ENCODE measurements at places on chromosomes 7 and 10.
A peak's percentile ranks its signal among the peaks of the same experiment; 100 is the strongest.

- peak; percentile 64 for DNase-seq
These were observed 15.9 kb upstream of the AKR1E2 start for GRCh38 chr10:4810092-4810491.

DNA sequence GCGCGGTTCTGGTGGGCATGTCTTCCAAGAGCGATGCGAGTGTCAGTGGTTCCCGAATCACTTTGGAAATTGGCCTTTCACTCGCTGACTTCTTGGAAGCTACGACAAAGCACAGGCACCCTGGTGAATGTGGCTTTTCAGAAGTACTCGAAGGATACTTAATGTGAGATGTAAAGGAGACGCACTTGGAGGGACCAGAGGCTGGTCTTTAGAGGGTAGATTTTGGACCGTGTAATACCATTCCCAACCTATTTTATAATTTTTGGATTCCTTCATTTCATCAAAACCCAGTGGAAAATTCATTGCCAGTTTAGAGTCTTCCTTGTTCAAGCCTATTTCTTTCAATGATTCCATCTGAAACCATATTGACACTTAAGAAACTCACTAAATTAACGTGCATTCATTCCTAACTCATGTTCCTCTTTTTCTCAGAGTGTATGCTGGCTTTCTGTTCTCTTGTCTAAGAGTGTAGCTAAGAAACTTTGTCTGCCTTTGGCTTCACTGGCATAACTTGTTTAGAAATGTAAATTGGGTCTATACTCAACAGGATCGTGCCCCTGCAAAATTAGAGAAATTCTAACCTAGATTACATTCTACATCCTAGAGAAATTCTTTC, 645 bp upstream of the COPG2 start:
- no peak for DNase-seq

GRCh38 chr7:131945957-131946544, 389.6 kb upstream of the PODXL start:
- DNase-seq, result peak; percentile 31

DNA sequence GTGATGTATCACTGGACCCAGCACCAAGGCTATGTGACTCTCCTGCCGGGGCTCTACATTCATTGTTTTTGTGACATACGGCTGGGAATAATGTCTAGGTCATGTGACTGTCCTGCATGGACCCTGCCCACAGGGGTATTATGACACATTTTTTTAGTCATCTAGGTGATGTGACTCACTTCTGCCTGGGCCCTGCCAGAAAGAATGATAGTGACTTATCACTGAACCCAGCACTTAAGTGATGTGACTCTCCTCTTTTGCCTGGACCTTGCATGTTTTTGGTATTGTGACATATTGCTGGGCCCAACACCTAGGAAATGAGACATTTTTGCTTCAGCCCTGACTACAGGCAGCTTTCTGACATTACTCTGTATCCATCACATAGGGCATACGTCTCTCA, 51.1 kb upstream of the ZNF107 start:
- no peak for DNase-seq

GRCh38 chr10:4279655-4280054, 494.6 kb upstream of the KLF6 start:
- no peak for DNase-seq

DNA sequence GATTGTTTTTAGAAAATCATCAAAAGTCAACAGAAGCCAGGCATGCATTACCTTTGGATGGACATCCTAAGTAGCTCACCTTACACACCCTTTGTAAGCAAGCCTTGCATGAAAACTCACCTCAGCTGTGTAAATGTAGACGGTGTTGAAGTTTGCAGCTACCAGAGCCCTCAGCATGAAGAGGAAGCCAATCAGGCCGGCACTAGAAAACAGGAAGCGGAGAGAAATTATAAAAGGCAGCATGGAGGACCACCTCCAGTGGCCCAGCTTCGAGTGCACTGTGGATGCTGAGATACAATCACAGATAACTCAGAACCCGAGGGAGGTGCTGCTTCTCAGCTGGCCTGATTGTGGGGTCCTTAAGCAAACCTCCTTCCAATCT, 75.3 kb downstream of the SVOPL start:
- DNase-seq, result no peak

DNA sequence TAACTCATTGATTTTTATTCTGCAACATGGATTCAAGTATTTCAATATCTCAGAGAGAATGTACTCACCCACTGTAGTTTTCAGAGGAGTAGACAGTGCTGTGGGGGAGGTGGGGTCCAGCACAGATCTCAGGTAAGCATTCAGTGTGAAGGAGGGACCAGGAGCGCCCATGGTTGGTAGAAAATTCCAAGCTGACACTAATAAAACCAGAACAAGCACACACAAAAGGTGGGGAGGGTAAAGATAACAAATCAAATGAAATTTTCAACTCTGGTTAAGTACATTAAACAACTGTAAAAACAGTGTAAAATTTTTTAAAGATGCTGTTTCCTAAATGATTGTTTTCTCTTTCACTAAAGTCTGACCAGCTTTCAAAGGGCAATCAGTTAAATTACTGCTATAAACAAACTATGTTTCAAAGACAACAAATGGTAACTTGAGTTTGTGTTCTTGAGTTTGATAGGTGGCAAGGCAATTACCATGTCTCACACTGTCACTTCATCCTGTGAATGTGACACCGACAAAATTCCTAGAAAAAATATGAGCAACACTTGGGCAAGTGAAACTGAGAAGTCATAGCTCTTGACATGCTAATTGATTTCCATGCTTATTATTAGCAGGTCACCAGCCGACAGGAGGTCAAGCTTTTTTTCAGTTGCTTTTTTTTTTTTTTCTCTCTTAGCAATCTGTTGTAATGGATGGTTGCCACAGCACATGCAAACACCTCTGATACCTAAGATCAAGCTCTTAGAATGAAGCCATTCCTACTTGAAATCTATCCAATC, 205.8 kb upstream of the SLC26A5 start:
- DNase-seq, result no peak

DNA sequence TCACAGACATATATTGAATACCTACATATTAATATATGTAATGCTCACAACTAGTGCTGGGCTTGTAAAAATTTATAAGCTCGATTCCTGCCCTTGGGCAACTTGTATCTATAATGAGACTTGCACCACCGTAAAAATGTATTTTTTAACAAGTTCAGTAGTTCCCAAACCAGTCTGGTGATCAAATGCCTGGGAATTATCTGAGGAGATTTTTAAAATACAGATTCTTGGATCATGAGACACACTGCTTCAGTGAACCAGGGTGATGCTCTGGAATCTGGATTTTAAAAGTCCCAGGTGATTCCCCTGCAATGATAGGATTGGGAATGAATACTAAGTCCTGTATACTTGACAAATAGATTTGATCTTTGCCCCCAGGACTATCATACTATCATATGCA, 4.3 kb upstream of the MICU1 start:
- DNase-seq, result no peak

- peak; percentile 33 for DNase-seq
These were observed 975 bp downstream of the GLCCI1 start for GRCh38 chr7:7969306-7970236.

GRCh38 chr10:107502229-107502985, 337.9 kb upstream of the SORCS1 start:
- no peak for DNase-seq

GRCh38 chr10:43401627-43402026, 7.4 kb downstream of the HNRNPF start:
- DNase-seq, result no peak

GRCh38 chr7:944744-945143, 9.7 kb downstream of the ADAP1 start:
- no peak for DNase-seq

DNA sequence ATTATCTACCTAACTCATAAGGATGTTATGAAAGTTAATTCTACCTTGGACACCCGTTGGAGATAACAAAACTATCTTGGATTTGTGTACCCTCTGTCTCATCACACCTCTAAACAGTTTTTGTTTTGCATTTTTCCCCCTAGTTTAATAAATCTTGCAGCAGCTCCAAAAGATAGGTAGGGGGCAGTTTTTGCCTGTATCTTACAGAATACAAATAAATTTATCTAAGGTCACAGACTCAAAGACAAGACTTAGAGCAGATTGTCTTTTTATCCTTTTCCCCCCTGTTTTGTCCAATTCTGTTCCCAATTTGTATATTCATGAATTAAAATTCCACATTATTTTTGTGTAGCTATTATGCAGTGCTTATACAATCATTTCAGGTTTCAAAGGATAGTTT, 5.0 kb upstream of the SORCS1 start:
- DNase-seq, result no peak

DNA sequence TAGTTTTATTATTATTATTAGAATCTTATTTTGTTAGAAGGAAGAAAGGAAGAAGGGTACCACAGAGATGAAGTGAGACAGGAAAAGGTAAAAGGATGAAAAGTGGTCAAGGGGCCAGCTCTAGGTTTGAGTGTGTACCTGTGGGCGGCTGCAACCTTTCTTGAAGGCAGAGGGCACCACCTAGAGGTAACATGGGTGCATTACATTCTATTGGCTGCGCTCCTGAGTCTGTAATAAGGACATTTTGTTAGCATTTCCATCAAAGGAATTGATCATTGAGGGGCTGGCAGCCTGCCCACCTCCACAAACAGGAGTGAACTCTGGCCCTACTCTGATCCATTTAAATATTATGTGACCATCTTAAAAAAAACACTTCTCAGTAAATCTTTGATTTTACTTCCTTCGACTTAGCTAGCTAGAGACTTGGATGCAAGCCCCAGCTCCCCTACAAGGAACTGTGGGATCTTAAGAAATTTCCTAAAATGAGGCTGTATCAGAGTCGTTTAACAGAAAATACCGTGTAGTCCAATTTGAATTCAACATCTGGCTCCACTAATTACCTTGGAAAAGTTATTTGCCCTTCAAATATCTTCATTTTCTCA, 610.4 kb downstream of the IPMK start:
- peak; percentile 39 for DNase-seq

DNA sequence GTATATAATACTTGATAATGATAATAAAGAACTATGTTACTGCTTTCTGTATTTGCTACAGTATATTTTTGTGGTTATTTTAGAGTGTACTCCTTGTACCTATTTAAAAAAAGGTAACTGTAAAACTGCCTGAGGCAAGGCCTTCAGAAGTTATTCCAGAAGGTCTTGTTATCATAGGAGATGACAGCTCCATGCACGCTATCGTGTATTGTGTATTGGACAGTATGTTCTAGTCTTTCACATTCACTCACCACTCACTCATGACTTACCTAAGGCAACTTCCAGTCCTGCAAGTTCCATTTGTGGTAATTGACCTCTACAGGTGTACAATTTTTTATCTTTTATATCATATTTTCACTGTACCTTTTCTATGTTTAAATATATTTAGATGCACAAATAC, 100.7 kb downstream of the ARL4A start:
- DNase-seq, result no peak

Measured in fibroblast of skin of right biceps (primary cell).